ENCODE measurements at places on chromosomes 1 and 21.
A peak's percentile ranks its signal among the peaks of the same experiment; 100 is the strongest.

DNA sequence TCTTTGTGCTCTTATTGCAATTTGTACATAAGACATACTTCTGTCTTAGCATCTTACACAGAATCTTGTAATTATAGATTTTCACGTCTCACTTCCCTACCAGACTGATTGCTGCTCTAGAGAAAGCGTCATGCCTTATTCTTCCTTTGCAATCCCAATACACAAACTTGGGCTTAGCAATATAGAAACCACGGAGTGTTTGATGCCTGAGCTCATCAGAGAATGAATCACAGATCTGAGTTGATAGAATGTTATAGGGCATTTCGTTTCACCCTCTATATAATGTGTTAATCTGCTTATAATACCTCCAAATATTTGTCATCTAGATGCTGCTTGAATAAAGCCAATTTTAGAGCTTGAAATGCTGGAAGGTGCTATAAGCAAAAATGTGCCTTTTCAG is 6.6 kb downstream of the FMO1 start:
- DNase-seq, result peak; percentile 46

DNA sequence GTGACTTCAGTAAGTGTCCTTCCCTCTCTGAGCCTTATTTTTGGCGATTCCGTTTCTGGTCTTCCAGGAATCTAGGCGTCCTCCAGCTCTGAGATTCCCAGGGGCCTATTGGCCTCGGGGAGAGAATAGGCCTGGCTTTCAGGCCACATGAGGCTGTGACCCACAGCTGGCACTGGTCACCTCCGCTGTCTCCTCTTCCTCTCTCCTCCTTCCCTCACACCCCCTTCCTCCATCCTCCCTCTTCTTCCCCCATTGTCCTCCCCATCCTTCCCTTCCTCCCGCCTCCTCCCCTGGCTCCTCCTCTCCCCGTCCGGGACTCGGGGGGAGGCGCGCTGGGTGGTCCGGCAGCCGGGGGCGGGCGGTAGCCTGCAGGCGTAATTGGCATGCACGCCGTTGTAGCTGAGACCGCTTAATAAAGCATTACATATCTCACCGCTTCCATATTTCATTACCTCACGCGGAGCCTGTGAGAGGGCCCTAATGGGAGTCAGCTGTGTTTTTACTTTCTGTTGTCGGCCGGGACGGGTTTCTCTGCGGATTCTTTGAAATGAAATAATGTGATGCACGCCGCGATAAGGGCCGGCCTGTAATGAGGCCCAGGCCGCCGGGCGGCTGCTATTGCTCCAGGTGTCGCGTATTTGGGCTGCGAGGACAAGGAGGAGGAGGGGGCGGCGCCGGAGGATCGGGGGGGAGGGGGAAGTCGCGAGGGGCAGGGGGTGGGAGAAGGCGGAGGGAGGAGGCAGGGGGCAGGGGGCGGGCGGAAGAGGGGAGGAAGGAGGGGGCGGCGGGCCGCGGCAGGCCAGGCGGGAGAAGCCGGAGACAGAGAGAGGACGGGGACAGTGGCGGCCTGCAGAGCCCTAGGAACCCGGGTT is 95.3 kb downstream of the FOXD2 start:
- DNase-seq, result peak; percentile 82

DNA sequence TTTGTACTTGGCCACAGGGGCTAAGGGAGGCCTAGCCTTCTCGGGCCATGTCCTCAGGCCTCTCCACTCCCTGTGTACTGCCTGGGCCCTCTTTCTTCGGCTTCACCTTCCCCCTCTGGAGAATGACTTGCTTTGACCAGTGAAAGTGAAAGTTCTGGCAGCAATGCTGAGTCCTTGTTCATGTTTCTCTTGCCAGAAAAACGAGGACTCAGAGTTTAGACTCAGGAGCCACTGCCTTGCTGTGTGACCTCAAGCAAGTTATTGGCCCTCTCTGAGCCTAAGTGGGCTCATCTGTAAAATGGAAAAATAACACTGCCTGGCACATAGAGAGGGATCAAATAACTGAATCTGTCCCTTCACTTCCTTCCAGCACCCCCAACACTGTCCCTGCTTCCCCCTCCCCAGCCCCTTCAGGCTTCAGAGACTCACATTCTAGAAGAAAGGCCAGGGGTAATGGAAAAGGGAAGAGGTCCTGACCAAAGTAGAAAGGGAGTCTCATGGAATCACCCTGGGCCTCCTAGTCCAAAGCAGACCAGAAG is 1.5 kb downstream of the C1QA start:
- no peak for DNase-seq

DNA sequence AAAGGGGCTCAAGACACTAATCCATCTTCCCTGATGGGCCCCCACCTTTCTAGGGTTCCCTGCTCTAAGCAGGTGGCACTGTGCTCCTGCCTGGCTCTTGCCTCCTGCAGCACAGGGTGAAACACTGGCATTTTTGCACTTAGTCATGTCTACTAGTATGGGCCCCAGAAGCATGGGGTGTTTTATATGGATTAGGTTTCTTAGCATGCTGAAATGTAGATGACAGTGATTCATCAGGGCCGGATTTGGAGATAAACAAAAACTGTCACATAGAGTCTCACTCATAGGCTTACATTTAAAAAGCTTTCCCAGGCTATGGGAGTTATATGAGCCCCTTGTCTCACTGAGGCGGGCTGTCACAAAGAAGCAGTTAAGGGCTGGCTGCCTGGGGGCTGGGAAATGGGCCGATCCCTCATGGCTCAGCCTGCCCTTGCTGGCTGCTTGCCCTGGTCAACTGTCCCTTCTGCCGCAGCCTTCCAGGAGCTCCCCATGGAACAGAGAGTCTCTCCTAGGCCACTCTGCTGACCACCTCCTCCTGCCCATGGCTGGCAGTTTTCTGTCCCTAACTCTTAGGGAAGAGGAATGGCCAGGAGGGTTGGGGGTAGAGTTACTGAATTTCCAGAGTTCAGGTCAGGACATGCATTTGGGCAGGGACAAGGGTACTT is 6.5 kb downstream of the GALNT2 start:
- DNase-seq, result peak; percentile 59

DNA sequence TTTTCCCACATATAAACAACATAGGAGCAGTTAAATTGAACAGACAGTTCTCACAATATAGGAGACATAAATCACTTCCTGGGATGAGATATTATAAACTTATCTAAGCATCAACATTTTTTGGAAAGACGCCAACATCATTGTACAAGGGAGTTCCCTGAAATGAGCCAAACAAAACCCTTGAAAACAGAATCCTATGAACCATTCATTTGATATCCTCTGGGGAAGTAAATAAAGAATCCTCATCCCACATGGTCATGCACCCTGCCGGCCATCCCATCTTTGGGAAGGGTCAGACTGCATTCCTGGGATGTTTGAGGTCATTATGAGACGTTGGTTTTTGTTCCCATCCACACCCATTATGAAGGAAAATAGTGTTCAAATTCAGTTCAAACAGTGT is 111.8 kb upstream of the USP25 start:
- DNase-seq, result peak; percentile 72

Measured in astrocyte of the spinal cord (primary cell).